ENCODE measurements at places on chromosomes 11 and 22.
A peak's percentile ranks its signal among the peaks of the same experiment; 100 is the strongest.

GRCh38 chr11:65085446-65085845, 1.4 kb downstream of the ZFPL1 start:
- no peak for DNase-seq

GRCh38 chr22:43236411-43237166, 49.7 kb upstream of the TTLL12 start:
- DNase-seq = no peak

- no peak for DNase-seq
Observed at GRCh38 chr11:31231601-31232000, 137.9 kb downstream of the DCDC1 start.

DNA sequence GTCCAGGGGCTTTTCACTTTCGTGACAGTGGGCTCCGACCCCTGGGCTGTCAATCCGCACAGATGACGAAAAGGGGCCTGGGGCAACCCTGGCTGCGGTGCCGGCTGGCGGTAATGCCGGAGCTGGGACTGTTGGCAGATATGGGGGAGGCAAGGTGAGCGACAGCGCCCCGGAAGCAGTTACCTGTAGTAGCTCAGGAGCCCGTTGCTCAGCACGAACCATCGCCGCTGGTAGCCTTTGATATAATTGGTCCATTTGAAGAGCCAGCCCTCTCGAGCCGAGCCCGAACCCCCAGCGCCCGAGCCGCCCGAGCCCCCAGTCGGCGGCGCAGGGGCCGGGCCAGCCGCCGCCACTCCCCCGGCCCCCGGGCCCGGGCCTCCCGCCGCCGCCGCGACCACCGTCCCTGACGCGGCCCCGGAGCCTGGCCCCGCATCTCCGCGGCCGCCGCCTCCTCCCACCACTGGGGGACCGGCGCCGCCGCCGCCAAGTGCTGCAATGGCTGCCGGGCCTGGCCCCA, 396 bp downstream of the OSBP start:
- DNase-seq = peak; percentile 45

GRCh38 chr11:84825106-84825660, 802.0 kb downstream of the DLG2 start:
- no peak for DNase-seq

- DNase-seq = peak; percentile 81
Observed at GRCh38 chr11:79274636-79275331, 166.0 kb downstream of the TENM4 start.

- DNase-seq = no peak
Observed at GRCh38 chr11:65868076-65868667, 4.4 kb downstream of the EFEMP2 start.

GRCh38 chr11:88337987-88338668, 592 bp upstream of the CTSC start:
- DNase-seq = peak; percentile 58

GRCh38 chr11:129813231-129813791, 2.3 kb upstream of the TMEM45B start:
- DNase-seq = no peak

GRCh38 chr22:49600891-49601431, 226.7 kb downstream of the BRD1 start:
- DNase-seq = no peak

- DNase-seq = no peak
Observed at GRCh38 chr22:27863556-27863955, 55.5 kb downstream of the PITPNB start.

- DNase-seq = peak; percentile 71
Observed at GRCh38 chr11:87726506-87726905, 448.7 kb downstream of the RAB38 start.

- no peak for DNase-seq
Observed at GRCh38 chr11:1926156-1927025, 6.9 kb downstream of the TNNT3 start.

- DNase-seq = no peak
Observed at GRCh38 chr11:2565447-2566222, 120.8 kb downstream of the KCNQ1 start.

- peak; percentile 24 for DNase-seq
Observed at GRCh38 chr22:30270832-30271231, 4.2 kb upstream of the OSM start.

GRCh38 chr11:28910926-28911325, 802.7 kb downstream of the METTL15 start:
- no peak for DNase-seq

DNA sequence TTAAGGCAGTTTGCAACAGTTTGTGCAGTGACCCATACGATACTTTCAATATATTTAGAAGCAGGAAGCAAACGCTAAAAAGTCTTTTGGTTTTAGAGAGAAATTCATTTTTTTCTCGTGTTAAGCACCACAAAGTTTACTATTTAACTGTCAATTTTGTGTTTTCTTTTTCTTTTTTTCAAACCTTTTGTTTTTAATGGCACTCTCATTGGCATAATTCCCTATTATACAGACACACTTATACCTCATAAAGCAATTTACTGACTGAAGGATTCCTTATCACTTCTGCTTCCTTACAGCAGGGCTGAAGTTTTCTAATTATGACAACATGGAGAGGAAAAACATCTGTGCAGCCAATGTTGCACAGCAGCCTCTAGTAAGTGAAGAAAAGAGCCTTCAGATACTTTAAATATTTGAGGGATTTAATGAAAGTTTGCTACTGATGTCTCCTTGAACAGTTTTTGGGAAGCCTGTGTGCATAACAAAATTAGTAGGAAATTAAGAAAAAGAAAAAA, 2191.2 kb downstream of the LRRC4C start:
- no peak for DNase-seq

GRCh38 chr22:36166518-36167220, 6.1 kb upstream of the APOL3 start:
- DNase-seq = no peak

- DNase-seq = no peak
Observed at GRCh38 chr11:77636731-77637344, 756 bp downstream of the CLNS1A start.

DNA sequence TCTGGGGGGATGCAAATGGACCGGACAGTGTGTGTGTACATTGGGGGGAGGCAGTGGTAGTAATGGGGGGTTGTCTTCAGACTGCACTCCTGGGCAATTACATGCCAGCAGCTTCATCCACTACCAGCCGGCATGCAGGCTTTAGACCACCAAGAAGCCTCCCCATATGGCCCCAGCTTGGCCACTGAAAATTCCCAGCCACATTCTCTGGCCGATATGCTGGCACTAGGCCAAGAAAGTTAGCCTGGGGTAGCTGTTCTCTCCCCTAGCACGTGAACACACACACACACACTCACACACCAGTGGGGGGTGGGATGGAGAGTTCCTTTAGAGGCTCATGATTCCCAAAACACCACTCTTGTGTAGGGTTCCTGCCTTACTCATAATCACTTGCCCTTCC, 3.6 kb upstream of the ROBO3 start:
- DNase-seq = no peak

DNA sequence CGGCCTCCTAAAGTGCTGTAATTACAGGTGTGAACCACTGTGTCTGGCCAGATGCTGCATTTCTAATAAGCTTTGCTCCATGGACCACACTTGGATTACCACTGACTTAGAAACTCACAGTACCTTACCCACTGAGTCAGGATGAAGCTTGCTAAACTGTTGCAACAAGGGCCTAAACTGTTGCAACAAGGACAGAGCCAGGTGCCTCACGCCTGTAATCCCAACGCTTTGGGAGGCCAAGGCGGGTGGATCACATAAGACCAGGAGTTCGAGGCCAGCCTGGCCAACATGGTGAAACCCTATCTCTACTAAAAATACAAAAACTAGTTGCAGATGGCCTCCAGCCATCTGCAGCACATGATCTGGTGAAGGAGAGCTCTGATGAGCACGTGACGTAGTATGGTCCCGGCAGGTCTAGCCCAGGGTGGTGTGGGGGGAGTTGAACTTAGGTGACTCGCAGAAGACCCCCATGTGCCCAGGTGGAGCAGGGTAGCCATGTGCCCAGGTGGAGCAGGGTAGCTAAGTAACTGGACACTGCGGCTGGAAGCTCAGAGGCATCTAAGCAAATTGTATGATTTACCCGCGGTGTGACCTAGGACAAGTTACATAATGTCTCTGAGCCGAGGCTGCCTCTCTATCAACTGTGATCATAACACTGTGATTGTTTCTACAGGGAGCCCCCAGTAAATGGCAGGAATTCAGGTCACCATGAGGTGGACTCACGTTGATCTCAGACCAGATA, 8.4 kb downstream of the SLC25A45 start:
- DNase-seq = no peak

- no peak for DNase-seq
Observed at GRCh38 chr22:24148266-24149197, 32.8 kb upstream of the SUSD2 start.

GRCh38 chr11:119795231-119795630, 66.2 kb upstream of the NECTIN1 start:
- DNase-seq = peak; percentile 89

DNA sequence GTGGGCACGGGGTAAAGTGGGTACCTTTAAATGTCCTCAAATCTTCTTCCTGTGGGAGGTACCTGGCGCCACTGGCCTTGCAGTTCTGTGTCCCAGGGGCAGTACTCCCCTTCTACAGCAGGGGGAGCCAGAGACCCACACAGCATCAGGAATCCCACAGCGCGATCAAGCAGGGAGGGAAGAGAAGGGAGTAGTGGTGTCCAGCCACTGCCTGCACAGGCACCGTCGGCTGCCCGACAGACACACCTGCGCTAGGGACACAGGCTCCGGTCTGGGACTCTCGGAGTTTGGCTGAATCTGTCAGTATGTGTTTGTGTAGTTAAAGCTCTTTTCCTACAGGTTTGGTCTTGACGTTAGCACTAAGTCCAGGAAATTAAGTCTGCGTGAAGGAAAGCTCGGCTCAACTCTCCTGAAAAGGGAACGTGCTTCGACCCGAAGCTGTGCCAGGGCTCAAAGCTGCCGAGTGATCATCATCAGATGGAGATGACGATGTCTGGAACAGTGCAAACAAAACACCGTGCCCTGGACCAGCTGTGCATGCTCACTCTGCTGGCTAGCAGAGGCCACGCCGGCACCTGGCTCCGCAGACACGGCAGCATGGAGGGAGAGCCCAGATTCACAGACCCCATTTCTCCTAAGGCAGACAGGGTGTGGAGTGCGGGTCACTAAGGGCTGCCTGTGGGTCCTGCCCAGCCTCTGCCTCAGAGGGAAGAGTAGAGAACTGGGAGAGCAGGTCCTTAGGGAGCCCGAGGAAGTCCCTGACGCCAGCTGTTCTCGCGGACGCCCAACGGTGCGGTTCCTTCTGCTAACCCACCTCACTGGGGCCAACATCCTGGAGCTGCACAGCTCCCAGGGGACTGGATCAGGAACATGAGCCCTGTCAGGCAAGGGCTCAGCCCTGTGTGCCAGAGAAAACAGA, 56.0 kb upstream of the BID start:
- DNase-seq = peak; percentile 92

DNA sequence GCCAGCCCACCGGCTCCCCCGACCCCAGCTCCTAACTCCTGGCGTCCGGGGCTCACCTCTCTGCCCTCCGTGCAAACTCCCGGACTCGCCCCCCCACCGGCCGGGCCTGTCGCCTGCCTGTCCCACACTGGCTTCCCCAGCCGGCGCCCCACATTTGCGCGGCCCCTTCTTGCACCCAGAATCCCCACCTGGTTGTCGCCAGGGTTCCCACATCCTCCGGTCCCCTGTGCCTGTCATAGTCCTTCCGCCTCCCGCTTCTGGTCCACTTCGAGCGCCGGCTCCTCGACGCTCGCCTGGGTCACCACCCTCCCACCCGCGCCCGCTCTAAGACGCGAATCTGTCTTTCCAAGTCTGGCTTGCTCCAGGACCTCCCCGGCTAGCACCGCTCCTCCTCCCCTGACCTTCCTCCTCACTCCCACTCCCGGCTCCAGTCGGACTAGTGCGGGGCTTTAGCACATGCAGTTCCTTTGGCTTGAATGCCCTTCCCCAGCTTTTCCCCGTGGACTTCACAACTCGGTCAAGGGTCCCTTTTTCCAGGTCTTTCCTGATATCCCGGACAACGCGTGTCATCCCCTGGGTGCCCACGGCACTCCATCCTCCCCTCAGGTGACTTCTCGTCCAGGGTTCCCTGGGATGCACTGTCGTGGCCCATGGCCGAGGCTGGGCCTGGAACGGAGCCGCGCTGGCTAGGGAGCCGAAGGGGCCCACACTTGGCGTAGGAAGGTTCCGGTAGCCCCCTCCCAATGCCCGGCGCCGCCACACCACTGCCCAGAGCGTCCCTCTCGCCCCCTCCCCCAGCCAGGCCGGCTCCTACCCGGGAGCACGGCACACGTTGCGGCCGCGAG, 635 bp downstream of the SCARF2 start:
- peak; percentile 64 for DNase-seq

- DNase-seq = peak; percentile 97
Observed at GRCh38 chr11:72222907-72223614, 1.5 kb upstream of the INPPL1 start.

- DNase-seq = no peak
Observed at GRCh38 chr11:66314561-66315497, 2.0 kb downstream of the CD248 start.

- DNase-seq = no peak
Observed at GRCh38 chr11:47460571-47461235, 11.8 kb upstream of the RAPSN start.

GRCh38 chr22:50209893-50210292, 9.1 kb downstream of the SELENOO start:
- DNase-seq = peak; percentile 79

- DNase-seq = peak; percentile 58
Observed at GRCh38 chr22:40044870-40045834, 50.4 kb downstream of the FAM83F start.

GRCh38 chr22:35483730-35484129, 56.9 kb upstream of the RASD2 start:
- DNase-seq = no peak

DNA sequence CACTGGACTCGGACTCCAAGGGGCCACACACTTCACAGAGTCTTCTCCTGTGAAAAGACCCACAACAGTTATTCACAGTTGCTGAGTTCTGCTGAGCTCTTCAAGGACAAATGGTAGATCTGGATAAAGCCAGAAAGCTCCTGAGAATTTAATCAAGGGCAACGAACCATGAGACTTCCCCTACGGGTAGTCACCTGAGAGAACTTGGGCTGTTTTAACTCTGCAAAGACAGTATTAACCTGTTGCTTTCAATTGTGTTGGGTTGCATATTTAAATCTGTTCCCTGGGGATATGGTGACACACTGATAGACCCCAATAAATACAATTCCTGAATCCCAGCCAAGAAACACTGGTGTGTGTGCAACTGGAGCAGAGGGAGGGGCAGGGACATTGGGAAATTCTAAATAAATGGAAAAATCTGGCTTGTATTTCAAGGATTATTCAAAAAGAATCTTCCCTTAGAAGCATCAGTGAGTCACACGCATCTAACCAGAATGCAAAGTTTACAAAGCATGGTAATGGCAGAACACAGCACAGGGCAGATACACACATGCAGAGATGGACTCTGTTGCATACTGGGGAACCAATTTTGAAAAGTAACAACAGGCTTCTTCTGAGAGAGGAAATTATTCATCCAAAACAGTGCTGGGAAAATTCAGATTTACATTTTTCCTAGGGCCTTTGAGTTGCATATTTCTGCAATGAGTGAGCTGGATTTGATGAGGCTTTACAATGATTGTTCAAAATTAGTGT, 4.0 kb downstream of the KCNJ1 start:
- DNase-seq = peak; percentile 51

Data from astrocyte of the hippocampus (primary cell).